Activated T-helper 1 cell treated with anti-CD3 and anti-CD28 coated beads, Interleukin-2, amount 50 U/mL, for 16 hours (primary cell): ENCODE measurements at places on chromosomes 2 and 18.

DNA sequence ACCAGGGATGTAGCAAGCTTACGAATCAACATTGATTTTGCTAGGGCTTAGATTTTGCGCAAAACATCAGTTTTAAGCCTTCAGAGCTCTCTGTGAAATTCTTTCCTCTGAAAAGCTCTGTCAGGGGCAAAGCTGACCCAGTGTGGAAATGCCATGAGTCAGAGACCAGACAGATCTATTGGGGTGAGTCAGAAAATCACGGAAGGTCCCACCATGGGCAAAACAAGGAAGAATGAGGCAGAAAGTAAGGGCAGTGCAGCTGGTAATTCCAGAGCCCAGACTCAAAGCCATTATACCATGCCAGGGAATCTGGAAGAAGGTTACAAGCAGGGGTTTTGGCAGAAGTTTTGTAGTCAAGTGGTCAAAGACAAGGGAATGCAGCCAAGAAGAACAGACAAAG lies 256.6 kb upstream of the CTAGE1 start:
- DNase-seq, result no peak

- DNase-seq, result no peak
These were observed 70.4 kb upstream of the CYP1B1 start for GRCh38 chr2:38146275-38146906.

- no peak for DNase-seq
These were observed 135.5 kb downstream of the IRS1 start for GRCh38 chr2:226664140-226664539.

- DNase-seq, result no peak
These were observed 464.0 kb downstream of the FBXO15 start for GRCh38 chr18:73683409-73684238.

DNA sequence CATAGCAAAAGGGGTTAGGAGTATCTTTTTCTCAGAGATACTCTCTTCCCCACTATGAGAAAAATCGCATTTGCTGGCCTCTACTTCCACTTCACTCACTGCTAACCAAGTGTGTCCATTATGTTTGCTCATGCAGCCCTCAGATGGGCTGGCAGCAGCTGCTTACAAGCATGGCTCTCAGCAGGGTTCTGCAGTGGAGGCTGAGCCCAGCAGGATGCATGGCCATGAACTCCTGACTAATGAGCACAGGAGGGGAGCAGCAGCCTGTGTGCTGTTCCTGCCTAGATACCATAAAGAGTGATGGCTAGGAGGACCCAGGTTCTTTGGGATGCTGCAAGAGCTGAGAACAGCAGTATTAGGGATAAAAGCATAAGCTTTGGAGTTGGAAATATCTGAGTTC lies 316.9 kb upstream of the THSD7B start:
- no peak for DNase-seq

- DNase-seq, result no peak
These were observed 30.6 kb upstream of the FAM237A start for GRCh38 chr2:206611736-206612135.

DNA sequence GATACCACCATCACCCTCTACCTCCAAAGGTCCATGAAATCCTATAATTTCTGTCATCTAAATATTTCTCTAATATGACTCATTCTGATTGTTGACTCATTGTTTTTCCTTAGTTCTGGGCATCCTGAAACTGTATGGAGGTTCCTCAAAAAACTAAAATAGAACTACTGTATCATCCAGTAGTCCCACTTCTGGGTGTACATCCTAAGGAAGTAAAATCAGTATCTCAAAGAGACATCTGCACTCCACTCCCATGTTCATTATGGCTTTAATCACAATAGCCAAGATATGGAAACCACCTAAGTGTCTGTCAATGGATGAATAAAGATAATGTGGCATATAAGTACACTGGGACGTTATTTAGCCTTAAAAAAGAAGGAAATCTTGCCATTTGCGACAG lies 125.8 kb upstream of the MYO3B start:
- no peak for DNase-seq

GRCh38 chr2:199940373-199940772 lies 14.9 kb downstream of the TYW5 start:
- no peak for DNase-seq

- no peak for DNase-seq
These were observed 269.3 kb downstream of the GLI2 start for GRCh38 chr2:121004950-121005349.

DNA sequence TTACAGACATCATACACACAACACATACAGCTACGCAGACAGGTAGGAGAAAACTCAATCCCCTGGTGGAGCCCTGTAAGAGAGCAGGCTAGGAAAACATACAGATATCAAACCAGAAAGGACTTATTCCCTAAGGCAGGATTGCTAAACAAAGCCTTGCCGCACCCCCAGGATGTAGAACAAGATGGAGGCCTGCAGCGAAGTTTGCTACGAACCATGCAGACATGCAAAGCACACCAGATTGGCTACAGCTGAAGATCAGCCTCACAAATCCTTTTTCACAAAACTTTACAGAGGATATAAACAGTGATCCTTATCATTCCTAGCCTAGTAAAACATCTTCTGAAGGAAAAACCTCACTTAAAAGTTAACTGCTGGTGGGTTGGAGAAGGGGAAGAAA lies 28.3 kb downstream of the C18orf54 start:
- no peak for DNase-seq

- DNase-seq, result no peak
These were observed 48.5 kb upstream of the CCDC150 start for GRCh38 chr2:196591004-196591403.

DNA sequence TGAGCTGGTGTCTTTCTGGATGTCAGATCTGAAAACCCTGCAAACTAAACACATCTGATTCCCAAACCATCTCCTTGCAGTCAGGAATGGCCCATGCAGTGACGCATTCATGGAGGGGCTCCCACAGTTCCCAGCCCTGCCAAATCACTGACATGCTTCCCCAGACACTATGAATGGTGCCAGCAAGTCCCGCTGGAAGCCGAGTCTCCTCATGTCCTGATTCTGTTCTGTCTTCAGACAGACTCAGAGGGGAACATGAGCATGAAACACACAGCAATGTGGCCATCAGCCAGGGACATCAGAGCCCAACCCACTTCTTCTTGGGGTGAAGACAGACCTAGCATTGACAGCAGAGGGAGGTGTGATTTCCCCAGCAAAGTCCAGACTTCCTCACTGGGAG lies 83.7 kb downstream of the TTC32 start:
- no peak for DNase-seq

DNA sequence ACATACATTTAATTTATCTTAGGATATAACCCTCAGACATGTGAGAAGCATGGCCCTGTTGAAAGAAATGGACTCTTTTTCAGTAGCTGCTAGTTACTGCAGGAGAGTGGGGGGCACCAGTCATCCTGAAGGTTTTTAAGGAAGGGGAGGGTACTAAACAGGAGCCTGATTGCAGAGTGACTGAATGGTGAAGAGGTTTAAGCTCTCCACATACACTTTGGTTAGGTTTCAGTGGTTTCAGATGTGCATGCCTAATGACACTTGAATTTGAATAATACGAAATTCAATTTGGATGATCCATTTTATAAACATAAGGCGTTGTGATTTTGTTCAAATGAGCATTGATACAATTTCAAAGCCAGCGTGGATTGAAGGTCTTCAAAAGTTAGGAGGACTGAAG lies 10.9 kb upstream of the FAM237A start:
- no peak for DNase-seq

- no peak for DNase-seq
These were observed 11.2 kb downstream of the EFR3B start for GRCh38 chr2:25053041-25053440.

GRCh38 chr18:62011416-62011815 lies 118.6 kb upstream of the RNF152 start:
- DNase-seq, result no peak

DNA sequence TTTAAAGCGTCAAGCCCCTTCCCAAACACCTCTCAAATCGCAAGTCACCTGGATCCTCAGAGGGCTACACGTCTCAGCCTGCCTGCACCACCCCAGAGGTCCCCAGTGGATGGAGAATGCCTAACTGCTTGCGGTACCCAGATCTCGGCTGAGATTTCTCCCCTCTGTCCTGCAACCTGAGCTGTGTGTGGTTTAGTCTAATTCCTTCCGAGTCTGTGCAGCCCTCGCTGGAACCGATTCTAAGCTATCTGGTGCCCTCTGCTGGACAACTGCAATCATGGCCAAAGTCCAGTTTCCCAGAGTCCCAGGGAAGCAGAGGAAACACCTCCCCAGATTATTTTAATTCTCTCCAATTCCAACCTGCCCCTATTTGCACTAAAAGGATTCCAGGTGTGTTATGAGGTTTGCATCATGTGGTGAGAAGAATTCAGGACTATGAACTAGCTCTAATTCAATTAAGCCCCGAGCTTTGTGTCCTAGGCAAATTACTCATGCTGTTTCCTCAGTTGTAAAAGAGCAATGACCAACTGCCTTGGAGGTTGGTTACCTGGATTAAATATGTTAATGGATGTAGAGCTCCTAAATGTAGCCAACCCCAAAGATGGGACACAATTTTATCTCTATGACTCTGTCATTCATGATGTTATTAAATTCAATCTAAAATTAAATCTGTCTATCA lies 276.1 kb upstream of the NCKAP5 start:
- peak; percentile 16 for DNase-seq

- no peak for DNase-seq
These were observed 51.8 kb downstream of the MTHFD2 start for GRCh38 chr2:74250189-74250631.
